ENCODE measurements at places on chromosomes 4 and X.

DNA sequence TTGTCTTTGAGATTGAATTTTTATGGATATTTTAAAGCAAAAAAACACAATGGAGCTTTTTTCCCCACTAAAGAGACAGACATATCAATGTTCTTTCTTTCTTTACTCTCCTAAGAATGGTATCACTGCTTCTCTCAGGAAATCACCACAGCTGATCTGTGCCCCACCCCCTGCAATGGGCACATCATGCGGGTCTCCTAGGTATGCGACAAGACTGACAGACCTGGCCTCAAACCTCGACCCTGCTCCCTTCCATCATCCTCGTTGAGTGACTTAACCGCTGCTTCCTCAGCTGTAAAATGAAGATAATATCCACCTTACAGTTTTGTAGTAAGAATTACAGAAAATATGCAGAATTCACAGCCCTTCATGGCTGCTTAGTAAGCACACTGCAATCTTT, 58.3 kb downstream of the LEF1 start:
- DNase-seq = no peak

DNA sequence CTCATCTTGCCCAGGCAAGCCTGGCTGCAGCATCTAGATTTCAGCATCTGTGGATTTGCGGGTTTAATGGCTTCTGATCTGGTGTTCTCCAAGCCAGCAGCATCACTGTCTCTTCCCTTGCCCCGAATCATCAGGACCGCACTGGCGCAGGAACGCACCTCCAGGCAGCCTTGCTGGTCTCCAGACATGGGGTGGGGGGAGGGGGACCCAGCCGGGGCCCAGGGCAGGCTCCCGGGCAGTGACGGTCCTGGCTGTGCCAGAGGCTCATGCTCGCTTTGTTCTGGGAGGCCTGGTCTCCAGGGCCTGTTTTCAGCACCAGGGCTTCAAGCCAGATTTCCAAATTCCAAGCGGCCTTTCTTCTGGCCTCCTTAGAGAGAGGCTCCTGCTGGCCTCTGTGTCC, 4.9 kb downstream of the CFAP99 start:
- no peak for DNase-seq

DNA sequence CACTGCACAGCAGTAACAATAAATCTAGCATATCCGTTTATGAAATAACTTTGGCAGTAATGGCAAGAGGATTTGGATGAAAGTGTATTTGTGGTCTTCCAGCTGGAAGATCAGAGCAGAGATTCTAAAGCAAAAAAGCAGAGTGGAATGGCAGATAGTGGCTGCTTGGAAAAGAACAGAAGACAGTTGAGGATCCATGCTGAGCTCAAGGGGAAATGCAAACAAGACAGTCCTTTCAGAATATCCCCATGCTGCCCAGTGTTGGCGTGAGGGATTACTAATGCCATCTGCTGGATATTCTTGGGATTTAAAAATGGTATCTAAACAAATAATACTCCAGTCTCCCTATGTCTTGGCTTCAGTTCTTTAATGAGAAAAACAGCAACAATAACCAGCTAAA, 629.1 kb upstream of the ATOH1 start:
- DNase-seq = no peak

- DNase-seq = no peak
Observed at GRCh38 chrX:1500701-1501624, 36.0 kb downstream of the P2RY8 start.

- DNase-seq = no peak
Observed at GRCh38 chrX:146144039-146144438, 326.4 kb downstream of the SLITRK2 start.

- no peak for DNase-seq
Observed at GRCh38 chr4:7717161-7717560, 222.5 kb downstream of the AFAP1 start.

DNA sequence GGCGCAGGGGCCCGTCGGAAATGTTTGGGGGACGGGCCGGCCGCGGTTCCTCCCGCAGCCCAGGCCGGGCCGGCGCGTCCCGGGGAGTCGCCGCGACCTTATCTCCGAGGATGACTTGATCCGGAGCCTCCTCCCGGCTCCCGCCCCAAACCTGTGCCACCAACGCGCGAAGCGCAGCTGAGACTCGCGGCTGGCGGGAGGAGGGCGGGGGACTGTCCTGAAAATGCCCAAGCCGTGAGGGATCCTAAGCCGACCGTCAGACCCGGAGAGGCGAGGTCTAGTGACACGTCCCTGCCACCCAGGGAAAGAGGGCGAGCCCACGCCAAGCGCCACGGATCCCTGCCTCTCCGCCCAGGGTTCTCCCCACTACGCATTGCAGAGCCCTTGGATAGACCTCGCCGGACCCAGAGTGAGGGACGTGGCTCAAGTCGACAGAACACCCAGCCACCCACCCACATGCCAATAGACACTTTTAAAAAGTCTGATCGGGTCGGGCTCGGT, 26.9 kb downstream of the UTP14A start:
- no peak for DNase-seq

DNA sequence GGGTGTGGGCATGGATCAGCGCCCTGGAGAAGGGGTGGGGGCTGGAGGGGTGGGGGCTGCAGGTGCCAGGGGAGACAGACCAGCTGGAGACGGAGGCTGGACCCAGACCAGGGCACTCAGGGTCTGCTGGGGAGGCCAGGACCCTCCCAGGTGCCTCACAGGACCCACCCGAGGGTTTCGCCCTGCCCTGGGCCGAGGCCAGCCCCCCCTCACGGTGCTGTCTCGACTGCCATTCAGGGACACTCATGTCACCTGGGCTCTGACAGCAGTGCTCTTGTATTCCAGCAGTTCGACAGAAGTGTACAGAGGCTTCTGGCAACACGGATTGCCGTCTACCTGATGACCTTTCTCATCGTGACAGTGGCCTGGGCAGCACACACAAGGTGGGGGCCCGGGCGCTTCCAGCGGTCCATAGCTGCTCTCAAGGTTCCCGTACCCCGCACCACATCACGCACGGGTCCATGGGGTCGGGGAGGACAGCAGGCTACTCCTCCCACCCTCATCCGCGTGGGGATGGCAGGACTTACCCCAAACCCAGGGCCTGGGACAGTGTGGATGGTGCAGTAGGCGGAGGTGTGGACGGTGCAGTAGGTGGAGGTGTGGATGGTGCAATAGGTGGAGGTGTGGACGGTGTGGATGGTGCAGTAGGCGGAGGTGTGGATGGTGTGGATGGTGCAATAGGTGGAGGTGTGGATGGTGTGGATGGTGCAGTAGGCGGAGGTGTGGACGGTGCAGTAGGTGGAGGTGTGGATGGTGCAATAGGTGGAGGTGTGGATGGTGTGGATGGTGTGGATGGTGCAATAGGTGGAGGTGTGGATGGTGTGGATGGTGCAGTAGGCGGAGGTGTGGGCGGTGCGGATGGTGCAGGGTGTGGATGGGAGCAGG, 18.1 kb downstream of the TMEM175 start:
- no peak for DNase-seq

- no peak for DNase-seq
Observed at GRCh38 chr4:152851226-152851625, 71.5 kb downstream of the ARFIP1 start.

DNA sequence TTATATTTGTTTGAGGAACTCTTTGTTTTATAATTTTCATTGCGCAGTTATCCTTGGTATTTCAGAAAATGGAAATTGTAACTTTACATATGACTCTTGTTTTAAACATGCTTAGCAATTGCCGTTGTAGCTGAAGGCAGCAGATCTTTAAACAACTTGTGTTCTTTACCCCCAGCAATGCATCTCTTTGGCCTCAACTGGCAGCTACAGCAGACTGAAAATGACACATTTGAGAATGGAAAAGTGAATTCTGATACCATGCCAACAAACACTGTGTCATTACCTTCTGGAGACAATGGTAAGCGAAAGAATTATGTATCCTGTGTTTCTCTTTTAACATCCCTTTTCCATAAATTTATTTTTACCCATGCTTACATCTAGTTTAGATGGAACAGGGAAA, 263.6 kb downstream of the DCTD start:
- DNase-seq = no peak

GRCh38 chr4:109657854-109658418, 45.3 kb downstream of the CASP6 start:
- no peak for DNase-seq

- no peak for DNase-seq
Observed at GRCh38 chr4:105624530-105624929, 72.1 kb downstream of the ARHGEF38 start.

- DNase-seq = no peak
Observed at GRCh38 chrX:111372086-111372485, 39.9 kb downstream of the DCX start.

DNA sequence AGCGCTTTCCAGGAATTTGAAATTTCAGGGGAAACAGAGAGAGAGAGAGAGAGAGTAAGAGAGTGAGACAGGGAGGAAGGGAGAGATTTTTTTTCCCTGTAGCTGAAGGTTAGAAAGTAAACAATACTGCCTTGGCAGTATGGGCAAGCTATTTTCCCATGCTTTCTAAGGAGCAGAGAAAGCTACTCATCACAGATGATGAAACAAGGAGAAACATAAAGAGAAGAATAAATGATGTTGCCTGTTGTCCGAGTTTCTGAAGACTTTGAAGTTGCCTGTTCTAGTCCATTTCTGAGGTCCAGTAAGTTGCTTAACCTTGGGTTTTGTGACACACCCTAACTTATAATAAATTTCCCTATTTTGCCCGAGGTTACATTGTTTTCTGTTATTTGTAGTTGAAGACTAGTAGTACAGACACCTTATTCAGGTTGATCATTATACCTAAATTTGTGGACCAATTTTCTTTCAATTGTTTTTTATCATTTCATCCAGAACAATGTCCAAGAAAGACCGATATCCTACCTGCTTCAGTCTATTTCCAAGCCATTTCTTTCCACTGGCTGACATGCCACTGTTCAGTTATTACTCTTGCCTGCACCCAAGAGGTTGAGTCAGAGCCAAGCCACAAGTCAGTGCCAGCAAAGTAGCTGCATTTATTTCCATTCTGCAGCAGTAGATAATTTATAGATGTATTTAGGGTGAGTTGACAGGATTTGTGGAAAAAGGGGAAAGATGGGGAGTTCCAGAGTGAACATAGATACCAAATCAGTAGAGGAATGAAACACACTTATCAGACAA, 49.7 kb upstream of the SLC16A2 start:
- DNase-seq = no peak

DNA sequence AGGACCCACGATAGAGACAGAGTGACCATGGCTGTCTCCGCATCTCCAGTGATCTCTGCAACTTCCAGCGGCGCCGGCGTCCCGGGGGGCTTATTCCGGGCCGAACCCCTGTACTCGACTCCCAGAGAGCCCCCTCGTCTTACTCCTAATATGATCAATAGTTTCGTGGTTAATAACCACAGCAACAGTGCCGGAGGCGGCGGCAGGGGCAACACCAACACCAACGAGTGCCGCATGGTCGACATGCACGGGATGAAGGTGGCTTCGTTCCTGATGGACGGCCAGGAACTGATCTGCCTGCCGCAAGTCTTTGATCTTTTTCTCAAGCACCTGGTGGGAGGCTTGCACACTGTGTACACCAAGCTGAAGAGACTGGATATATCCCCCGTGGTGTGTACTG, 343 bp downstream of the DACH2 start:
- DNase-seq = no peak

GRCh38 chr4:71487344-71487920, 148.6 kb downstream of the SLC4A4 start:
- no peak for DNase-seq

DNA sequence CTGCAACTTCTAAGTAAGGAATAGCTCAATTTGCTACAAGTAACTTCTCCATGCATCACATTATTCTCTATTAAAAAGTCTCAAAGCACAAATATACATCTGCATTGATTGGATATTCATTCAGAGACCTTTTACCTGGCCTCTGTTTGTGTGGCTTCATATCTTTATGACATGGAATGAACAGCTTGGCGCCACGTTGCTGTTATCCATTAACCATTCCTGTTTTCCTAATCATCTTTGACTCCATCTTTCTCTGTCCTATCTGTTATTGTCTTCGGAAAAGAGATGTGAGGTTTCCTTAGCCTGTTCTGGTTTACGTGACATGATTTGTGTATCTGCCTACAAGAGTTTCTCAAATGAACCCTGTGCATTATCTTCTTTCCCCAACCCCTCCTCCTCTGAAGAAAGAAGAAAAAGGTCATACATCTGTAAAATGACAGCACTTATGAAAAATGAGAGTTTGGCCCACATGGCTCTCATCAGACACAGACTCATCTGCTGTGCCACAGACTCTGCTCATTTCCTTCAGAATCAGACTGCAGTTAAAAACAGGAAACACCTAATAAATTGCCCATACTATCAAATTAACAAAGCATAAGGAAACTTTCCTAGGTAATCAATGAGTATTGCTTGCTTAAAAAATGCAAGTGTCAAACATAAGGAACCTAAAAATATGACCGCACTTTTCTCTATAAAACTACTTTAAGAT, 347.6 kb upstream of the FAM241A start:
- DNase-seq = no peak

- DNase-seq = no peak
Observed at GRCh38 chrX:110055616-110056015, 52.7 kb downstream of the TMEM164 start.

DNA sequence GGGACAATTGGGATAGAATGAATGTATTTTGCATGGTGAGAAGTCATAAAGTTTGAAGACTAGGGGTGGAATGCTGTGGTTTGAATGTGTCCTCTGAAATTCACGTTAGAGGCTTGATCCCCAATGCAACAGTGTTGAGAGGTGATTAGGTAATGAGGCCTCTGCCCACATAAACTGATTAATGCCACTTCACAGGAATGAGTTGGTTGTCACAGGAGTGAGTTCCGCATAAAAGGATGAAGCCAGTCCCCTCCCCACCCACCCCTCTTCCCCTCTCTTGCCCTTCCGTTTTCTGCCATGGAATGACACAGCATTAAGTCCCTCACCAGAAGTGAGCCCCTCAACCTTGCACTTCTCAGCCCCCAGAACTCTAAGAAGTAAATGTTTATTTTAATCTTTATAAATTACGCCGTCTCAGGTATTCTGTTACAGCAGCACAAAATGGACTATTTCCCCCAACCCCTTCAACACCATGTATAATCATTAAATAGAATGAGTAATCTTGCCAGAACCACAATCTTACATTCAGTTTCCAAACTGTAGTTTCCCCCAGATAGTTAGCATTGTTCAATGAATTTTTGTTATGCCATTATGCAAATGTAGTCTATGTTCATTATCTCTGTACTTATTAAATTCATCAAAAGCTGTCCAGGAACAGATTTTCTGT, 5.5 kb upstream of the MMAA start:
- peak; percentile 36 for DNase-seq
